Fibroblast of the aortic adventitia (primary cell): ENCODE measurements at places on chromosomes 1 and 21.

DNA sequence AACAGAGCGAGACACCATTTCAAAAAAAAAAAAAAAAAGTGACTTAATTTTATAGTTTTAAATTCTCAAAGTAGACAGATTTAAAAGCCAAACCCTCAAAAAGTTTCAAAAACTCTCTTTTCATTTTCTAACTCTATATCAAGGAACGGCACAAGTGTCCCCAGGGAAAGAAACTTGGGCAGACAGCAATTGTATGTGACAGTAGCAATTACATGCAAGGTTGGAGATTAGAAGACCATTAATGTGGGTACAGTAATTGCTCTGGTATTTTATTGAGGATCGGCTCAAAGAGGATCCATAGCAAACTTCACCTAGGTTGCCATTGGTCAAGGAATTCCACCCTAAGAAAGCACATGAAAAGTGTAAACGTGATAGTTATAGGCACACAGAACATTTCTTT lies 46.2 kb downstream of the ACBD6 start:
- DNase-seq: no peak

GRCh38 chr1:16612332-16613172 lies 812 bp downstream of the NBPF1 start:
- peak; percentile 97 for DNase-seq

- no peak for DNase-seq
Measured at GRCh38 chr1:153629343-153629665, 1.1 kb downstream of the S100A1 start.

- DNase-seq: peak; percentile 87
Measured at GRCh38 chr1:201745023-201745422, 83.9 kb upstream of the IPO9 start.

DNA sequence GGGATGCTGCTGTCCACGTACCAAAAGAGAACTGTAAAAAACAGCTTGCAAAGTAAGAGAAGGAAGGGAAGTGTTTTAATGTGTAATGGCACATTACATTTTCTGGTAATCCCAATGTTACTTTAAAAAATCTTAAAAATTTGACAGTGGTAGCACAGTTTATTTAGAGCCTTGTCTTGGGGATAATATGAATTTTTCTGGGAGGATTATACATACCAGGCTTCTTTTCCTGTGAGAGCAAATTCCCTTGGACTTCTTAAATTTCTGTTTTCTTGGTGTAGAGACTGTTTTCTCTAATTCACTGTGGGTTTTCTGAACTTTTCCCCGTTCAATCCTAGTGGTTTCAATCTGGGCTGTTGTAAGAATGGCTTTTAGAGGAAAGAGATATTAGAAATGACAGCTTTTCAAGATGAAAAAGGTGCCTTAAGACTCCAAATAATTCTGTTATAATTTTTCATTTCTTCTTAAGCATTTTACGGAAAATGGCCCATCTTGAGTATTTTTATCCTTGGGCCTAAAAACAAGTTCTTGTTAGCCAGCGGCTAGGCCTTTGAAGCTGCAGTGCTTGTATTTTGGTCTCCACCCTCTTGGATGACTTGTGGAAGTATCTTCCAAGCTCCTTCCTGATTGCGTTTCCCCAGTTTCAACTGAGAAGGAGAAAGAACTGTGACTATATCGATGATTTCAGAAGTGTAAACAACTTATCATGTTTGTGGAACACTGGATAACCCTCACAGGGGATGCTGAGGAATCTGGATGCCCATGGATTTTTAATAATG lies 70.0 kb downstream of the LEPR start:
- peak; percentile 37 for DNase-seq

GRCh38 chr1:234842726-234843641 lies 233.0 kb upstream of the IRF2BP2 start:
- DNase-seq: peak; percentile 31

GRCh38 chr1:44696789-44697345 lies 22.4 kb downstream of the ARMH1 start:
- no peak for DNase-seq

DNA sequence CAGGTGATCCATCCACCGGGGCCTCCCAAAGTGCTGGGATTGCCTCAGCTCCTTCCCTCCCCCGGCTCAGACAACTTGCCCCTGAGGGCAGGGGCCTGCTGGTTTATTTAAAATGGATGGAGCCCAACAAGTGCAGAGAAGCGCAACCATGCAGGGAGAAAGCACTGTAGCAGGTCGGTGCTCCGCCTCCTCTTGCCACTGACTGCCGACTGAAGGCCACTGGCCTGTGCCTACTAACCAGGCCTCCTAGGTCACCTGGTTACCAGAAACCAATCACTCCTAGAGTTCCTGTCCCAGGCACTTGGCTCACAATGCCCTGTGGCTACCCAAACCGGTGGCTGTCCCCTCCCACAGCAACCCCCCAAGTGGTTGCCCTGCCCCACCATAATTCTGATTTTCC lies 35.9 kb downstream of the ZNF695 start:
- DNase-seq: no peak

GRCh38 chr1:50111503-50111902 lies 2.8 kb downstream of the ELAVL4 start:
- DNase-seq: no peak

DNA sequence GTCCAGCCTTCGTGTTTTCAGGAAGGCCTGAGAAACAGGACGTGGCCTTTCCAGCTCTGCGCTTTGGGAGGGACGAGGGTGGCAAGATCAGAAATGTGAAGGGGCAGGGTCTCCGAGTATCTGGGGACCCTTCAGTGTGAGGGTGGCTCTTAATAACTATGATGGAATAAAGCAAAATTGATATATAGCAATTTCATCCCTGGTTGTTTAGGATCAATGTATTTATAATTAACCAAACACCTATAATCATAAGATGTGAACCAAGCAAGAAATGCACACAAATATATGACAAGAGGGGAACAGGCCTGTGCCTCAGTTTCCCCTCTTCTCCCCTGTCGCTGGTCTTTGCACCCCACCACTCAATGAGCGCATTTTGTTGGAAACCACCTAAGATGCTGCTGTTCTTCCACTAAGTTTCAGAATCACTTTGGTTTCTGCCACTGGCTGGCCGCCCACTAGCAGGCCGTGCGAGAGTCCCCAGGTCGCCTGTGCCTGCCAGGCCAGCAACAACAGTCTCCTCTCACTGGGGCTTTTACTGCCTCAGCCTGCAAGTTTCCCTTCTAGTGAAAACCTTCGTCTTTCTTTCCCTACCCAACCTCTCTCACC lies 36.6 kb downstream of the UBASH3A start:
- DNase-seq: no peak

DNA sequence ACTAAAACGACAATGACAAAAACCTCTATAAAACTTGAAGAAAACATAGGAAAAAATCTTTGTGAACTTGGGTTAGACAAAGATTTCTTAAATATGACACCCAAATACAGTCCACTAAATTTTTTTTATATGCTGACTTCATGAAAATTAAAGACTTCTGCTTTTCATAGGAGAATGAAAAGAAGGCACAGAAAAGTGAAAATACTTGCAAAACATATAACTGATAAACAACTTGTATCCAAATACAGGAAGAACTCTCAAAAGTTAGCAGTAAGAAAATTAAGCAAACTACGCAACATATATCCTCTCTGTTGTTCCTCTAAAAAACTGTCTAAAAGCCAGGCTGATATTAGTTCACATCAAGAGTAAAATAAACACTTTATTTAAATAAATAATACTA lies 53.6 kb downstream of the KIFAP3 start:
- DNase-seq: no peak

GRCh38 chr1:208129060-208129459 lies 115.1 kb downstream of the PLXNA2 start:
- DNase-seq: no peak
